Neural crest cell (in vitro differentiated cells): ENCODE measurements at places on chromosomes 11 and 22.
A peak's percentile ranks its signal among the peaks of the same experiment; 100 is the strongest.

DNA sequence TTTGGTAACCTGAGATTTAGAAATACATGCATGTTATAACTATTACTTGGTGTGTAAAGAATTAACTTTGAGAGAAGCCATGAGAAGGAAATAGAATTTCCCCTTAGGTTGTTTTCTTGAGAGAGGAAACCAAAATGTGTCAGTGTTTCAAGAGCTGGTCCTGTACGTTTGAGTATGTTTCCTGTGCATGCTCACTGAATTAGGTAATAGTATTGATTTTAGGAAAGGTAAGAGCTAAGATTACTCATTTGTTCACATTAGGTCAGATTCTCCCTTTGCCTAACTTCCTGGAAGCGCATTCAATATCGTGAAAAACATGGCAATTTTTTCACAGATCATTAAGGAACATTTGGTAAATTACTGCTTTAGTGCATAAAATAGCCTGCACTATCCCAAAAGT lies 49.3 kb upstream of the RDX start:
- no peak for DNase-seq

- DNase-seq: no peak
These were observed 3.3 kb downstream of the VSIG2 start for GRCh38 chr11:124748481-124749343.

DNA sequence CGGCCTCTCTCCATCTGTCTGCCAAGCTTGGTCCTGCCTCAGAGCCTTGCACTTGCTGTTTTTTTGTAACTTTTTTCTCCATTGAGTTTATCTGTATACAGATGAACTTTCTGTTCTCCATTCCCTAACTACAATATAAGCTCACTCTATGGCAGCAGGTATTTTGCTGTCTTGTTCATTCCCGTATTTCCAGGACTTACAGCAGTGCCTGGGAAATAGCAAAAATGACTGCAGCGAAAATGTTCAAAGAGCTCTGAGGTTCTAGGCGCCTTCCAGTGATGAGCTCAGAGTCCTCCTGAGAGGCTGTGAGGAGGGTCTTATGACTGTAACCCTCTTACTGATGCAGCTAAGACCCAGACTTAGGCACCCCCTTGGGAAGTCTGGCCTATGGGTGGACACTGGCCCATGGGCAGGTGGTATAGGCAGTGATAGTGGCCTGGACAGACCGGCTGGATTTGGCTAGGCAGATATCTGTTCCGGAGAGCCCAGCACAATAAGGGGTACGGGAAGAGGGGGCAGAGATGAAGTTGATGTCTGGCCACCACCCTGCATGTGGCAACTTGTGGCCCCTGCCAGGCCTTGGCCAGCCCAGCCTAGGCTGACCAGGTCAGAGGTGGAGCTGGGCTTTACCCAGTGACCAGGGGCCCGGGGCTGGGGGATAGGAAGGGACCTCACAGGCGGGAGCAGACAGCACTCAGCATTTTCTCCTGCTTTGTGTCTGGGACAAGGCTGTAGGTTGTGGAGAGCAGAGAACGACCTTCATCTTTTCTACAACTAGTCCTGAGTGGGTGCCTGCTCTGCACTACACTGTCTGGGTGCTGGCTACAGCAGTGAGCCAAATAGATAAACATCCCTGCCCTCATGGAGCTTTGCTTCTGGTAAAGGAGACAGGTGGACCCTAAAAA lies 4.6 kb downstream of the ATF4 start:
- no peak for DNase-seq

GRCh38 chr11:69101115-69101791 lies 52.5 kb downstream of the TPCN2 start:
- DNase-seq: peak; percentile 74

DNA sequence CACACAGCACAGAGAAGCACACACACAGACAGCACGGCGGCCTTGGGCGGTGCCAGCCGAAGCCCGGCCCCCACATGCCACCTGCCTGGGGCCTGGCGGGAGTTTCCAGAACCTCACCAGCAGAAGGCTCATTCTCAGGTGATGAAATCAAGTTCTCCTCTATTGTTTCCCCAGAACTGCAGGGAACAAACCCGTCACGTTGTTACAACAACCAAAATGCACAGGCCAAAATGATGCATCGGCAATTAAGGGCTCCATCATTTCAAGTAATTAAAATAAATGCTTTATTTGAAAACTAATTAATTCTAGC lies 30.8 kb downstream of the GNB1L start:
- no peak for DNase-seq

- no peak for DNase-seq
These were observed 7.3 kb downstream of the APBB1 start for GRCh38 chr11:6411594-6412031.
